ENCODE measurements at places on chromosomes 16 and 17.

DNA sequence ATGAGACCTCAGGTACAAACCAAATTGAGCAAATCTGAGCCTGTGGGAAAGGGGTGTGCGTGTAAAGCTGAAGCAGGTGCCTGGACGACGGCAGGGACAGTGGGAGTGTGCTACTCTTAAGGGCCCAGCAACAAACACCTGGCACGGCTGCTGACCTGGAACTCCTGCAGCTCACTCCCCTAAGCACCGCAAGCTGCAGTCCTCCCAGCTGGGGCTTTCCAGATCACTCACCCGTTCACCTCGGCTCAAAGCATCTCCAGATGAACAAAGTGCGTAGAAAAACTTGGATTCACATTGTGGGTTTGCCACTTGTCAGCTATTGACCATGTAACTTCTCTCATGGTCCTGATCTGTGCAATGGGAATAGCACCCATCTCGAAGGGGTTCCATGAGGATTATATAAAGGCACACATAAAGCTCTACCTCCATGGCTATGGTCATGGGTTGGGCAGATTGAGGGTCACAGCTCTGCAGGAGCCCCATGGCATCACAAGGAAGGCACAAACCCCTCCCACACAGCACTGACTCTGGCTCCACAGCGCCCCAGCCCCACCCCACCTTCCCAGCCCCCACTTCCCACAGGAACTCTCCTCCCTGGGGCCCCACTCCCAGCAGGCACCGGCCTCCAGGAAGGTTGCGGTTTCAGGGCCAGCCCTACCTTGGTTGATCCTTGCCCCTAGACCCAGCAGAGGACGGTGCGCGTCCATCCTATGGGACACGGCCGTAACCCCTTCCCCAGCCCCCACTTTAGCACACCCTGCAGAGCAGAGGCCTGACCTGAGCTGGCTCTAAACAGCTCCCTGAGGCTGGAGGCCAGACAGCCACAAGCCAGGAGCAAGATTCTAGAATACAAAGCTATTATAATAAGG, 21.9 kb downstream of the ST3GAL2 start:
- DNase-seq: peak; percentile 72

DNA sequence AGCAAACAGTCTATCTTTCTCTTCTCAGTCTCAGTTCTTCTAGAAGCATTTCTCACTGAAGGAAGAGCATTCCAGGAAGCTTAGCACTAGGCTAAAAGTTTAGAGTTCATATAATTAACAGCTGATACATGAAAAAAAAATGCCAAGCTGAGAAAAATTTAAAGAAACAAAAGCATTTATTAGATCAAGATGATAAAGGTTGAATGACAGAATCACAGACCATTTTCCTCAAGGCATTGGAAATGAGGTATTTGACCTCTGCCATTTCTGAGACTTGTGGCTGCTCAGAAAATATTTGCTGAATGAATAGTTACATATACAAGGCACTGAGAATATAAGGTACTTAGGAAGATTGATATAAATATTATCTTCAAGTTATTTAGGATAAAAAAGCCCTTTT, 901.6 kb upstream of the GOT2 start:
- no peak for DNase-seq

- no peak for DNase-seq
Measured at GRCh38 chr16:55470533-55471371, 8.2 kb upstream of the MMP2 start.

DNA sequence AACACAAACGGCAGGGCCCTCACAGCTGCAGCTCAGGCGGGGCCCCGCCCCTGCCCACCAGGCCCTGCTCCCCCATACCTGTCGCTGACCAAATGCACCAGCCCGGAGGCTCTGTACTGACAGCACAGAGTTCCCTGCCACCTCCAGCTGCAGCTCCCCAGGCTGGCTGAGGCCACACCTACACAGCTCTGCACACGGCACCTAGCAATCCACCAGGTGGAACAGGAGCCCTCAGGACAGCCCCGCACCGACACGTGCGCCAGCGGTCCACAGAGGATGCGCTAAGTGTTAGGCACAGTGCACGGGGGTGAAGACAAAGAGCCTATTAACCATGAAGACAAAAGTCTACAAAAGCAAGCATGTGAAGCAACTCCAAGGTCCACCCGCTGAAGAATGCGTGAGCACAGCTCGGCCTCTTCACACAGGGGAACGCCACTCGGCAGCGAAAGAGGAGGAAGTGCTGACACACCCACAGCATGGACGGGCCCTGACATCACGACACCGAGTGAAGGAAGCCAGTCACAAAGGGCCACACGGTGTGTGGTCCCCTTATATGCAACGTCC, 5.4 kb downstream of the ZCCHC14 start:
- no peak for DNase-seq

GRCh38 chr16:70610273-70611223, 35.8 kb upstream of the IL34 start:
- no peak for DNase-seq

DNA sequence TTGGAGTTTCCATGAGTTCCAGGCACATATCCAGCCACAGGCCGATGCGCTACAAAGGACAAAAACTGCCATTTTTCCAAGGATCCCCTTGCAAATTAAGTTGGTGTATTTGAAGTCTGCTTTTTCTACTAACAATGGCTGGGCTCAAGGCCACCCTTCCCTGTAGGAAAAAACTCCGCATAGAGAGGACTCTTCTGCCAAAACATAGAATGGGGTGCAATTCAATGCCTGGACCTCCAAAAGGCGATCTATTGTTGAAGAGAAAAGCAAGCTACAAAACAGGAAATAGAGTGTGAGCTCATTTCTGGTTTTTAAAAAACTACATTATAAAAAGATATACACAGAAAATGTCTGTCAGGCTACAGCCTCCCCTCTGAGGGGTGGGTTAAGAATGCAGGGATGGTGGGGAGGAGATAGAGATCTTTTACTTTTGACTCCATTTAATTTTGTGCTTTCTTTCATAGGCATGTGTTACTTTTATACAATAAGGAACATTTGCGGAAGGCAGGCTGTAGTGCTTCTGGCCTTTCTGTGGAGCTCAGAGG, 22.9 kb upstream of the PRSS54 start:
- DNase-seq: no peak

DNA sequence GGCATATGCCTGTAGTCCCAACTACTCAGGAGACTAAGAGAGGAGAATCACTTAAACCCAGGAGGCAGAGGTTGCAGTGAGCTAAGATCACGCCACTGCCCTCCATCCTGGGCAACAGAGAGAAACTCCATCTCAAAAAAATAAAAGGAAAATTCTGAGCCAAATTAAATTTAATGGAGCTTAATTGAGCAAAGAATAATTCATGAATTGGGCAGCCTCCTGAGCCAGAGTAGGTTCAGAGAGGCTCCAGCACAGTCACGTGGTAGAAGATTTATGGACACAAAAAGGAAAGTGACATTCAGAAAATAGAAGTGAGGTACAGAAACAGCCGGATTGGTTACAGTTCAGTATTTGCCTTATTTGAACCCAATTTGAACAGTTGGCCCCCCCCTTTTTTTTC, 10.9 kb downstream of the VPS35L start:
- no peak for DNase-seq

DNA sequence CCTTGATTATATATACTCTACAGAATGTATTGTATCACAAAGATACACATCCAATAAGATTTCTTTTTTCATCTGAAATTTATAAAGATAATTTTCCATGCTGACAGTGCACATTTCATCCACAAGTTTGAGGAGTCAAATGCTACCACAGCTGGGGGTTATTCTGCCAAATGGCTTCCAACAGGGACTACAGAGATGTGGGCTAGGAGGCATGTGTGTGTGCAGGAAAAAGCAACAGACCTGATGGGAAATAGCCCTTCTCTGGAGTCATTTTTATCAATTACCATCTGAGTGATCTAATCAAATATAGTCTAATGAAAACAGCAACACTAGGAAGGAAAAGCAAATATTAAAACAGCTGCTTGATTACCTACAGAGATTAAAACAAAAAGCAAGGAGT, 290.5 kb downstream of the CEP112 start:
- no peak for DNase-seq

DNA sequence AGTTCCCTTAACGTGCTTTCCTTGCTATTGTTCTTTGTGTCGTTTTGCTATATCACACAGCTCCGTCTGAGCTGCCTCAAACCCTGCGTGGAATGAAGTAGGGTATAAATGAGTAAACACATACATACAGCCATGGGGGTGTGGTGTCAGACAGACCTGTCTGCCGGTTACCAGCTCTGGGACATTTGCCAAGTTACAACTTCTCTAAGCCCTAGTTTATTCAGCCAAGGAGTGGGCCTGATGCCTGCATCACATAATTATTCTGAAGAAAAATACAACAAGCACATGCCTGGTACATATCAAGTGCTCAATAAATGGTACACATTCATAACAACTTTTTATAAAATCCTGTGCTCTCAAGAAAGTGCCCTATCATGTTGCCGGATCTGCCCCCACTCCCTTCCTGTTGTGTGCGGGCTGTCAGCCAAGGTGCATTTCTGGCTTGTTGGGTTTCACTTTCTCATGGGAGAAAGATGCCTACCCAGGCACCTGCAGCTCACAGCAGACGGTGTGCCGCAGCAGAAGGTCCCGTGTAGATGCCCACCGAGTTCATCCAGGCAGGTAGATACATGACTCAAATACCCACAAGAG, 30.5 kb downstream of the SMPD3 start:
- DNase-seq: peak; percentile 83

DNA sequence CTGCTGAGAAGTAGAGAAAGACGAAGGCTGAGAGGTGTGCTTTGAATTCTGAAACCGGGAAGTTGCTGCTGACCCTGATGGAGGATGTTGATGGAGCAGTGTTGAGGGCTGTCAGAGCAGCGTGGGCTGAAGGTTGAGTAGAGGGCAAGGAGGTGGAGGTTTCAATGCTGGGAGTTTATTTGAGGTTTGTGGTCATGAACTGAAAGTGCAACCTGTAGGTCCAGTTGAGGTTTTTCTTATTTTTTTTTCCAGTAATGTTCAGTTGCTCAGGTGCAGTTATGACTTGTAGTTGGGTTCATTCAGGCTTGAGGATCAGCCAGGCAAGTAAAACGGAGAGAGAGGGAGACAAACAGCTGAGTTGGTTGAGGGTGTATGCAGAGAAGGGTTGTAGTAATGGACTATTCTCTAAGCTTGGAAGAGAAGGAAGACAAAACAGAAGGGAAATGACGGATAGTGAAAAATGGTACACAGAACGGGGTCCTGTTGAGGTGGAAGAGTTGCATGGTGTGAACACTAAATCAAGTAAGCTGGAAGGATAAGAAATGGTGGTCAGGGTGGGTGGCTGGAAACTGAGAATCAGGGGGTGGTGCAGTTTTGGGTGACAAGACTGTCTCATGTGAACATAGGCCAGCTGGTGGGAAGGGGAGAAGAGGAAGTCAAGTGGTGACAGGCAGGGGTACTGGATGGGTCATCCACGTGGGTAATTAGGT, 8.7 kb upstream of the UBE2G1 start:
- peak; percentile 58 for DNase-seq

- no peak for DNase-seq
Measured at GRCh38 chr17:66354981-66355380, 52.6 kb downstream of the PRKCA start.

- DNase-seq: peak; percentile 71
Measured at GRCh38 chr17:48671697-48672171, 45.6 kb upstream of the HOXB9 start.

DNA sequence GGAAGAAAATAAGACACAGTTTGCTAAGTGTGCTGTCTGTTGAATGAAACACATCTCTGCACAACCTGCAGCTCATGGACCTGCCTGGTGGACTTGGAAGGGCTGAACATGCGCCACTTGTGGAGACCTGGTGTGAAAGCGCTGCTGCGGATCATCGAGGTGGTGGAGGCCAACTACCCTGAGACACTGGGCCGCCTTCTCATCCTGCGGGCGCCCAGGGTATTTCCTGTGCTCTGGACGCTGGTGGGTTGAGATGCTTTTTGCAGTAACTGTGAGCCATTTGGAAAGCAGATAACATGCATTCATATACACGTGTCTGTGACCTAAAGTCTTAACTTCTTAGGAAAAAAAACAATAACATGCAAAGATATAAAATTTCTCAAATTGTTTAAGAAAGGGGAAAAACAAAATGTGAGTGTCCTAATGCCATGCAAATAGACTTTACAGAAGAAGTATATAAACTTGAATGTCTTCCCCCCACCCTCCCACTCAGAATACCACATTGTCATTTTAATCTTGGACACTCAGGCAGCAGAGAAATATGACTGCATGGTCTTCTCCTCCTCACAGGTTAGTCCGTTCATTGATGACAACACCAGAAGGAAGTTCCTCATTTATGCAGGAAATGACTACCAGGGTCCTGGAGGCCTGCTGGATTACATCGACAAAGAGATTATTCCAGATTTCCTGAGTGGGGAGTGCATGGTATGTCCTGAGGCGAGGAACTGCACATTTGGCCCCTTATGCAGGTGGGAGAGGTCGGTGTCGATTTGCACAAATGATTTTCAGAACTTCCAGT, 65.6 kb downstream of the SEC14L1 start:
- DNase-seq: no peak

GRCh38 chr17:17668775-17669579, 12.3 kb upstream of the RAI1 start:
- no peak for DNase-seq

GRCh38 chr17:39715375-39716072, 14.8 kb downstream of the MIEN1 start:
- no peak for DNase-seq

GRCh38 chr17:77924757-77925336, 33.7 kb upstream of the TNRC6C start:
- DNase-seq: no peak

DNA sequence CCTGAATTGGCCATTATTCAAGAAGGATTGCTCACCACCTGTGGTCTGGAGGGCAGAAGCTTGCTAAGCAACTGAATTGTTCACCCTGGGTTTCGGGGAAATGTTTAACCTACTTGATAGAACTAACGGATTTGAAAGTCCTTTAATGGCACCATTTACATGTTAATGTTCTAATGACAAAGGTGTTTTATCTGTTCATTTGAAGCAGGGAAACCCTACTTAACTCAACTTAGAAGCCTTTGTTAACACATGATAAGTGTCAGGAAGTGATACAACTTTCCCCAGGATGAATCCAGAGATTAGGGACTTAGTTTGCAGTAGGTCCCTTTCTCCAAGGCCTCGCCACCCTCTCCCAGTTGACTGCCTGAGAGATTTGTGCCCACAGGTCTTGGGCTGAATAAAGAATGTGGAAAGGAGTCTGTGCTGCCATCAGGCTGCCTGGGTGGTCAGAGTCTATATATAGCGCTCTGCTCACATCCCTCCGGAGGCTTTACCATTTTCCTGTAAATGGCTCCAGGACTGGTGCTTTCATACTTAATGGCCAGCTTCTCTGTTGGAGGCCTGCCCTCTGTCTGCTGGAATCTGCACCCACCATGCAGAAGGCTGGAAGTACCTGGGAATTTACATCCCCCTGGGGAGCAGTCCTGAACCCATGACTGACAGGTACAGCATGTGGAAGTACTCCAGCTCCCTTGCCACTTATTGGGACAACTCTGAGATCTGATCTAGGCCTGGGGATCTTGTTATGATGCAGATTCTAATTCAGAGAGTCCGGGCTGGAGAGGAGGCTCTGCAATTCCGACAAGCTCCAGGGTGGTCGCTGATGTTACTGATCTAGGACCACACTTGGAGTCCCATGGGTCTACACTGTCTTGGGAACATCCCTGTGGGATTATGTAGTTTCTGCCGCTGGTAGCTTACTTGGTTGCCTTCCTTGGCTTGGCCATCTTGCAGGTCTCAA, 99.9 kb downstream of the ASIC2 start:
- DNase-seq: no peak
